ENCODE measurements at places on chromosomes 12 and 14.

GRCh38 chr14:26204728-26205479 is 392.9 kb downstream of the NOVA1 start:
- H3K27ac ChIP-seq: peak overlapping the region; percentile 17
- no peaks in the 10 kb centered on the region for H3K27me3 ChIP-seq
- H3K36me3 ChIP-seq: no peaks in the 10 kb centered on the region
- H3K4me1 ChIP-seq: no peaks in the 10 kb centered on the region
- peak; percentile 60 for DNase-seq

DNA sequence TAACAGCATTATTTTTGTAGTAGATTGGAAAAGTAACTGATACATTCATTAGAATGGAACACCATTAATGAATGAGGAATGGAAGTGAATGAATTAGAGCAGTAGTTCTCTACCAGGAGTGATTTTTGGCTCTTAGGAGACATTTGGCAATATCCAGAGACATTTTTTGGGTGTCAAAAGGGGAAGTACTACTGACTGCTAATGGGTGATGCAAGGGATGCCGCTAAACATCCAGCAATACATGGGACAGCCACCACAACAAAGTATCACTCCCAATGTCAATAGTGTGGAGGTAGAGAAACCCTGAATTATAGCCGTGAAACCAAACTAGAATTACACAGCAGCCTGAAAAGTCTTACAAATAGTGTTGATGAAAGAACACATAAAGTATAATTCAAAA is 1.5 kb downstream of the CHURC1 start:
- H3K27me3 ChIP-seq: no peaks in the 10 kb centered on the region
- no peak overlapping the region for H3K27ac ChIP-seq
- no peaks in the 10 kb centered on the region for H3K36me3 ChIP-seq
- H3K4me1 ChIP-seq: peaks cover 19% of the 10 kb centered on the region
- H3K4me3 ChIP-seq: no peak overlapping the region

DNA sequence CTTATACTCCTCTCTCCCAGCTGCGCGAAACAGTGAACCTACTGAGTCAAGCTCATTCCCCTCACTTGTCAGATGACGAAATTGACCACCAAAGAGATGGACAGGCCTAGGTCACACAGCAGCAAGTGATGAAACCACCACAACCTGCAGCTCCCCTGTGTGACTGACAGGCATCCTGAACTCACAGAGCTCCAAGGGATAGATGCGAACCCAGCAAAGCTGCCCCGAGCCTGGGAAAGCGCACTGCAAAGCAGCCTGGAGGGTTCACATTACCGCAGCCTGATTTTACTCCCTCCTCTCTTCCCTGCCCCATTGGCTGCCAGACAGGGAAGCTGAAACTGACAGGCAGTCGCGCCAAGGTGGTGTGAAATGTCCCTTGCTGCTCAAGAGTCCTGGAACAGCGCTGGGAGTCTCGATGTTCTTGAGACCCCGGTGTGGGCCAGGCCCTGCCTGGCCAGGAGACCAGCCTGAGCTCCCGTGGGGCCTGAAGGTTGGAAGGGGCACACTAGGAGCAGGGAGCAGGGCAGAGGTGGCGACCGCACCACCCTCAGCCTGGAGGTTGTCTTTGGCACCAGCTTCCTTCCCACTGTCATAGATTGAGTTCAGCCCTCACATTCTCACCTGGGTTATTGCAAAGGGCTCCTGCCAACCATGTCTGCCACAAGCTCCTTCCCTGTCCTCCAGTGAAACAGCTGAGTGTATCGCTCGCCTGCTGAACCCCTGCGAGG is 36.3 kb downstream of the SNRNP35 start:
- H3K4me1 ChIP-seq: no peaks in the 10 kb centered on the region
- no peaks in the 10 kb centered on the region for H3K27me3 ChIP-seq
- H3K27ac ChIP-seq: no peak overlapping the region
- H3K36me3 ChIP-seq: no peaks in the 10 kb centered on the region
- no peak for DNase-seq
- H3K4me3 ChIP-seq: no peak overlapping the region

- H3K4me1 ChIP-seq: no peaks in the 10 kb centered on the region
- no peak for DNase-seq
- no peak overlapping the region for H3K27ac ChIP-seq
- H3K27me3 ChIP-seq: no peaks in the 10 kb centered on the region
Observed at GRCh38 chr12:121196902-121197301, 13.0 kb upstream of the P2RX4 start.

DNA sequence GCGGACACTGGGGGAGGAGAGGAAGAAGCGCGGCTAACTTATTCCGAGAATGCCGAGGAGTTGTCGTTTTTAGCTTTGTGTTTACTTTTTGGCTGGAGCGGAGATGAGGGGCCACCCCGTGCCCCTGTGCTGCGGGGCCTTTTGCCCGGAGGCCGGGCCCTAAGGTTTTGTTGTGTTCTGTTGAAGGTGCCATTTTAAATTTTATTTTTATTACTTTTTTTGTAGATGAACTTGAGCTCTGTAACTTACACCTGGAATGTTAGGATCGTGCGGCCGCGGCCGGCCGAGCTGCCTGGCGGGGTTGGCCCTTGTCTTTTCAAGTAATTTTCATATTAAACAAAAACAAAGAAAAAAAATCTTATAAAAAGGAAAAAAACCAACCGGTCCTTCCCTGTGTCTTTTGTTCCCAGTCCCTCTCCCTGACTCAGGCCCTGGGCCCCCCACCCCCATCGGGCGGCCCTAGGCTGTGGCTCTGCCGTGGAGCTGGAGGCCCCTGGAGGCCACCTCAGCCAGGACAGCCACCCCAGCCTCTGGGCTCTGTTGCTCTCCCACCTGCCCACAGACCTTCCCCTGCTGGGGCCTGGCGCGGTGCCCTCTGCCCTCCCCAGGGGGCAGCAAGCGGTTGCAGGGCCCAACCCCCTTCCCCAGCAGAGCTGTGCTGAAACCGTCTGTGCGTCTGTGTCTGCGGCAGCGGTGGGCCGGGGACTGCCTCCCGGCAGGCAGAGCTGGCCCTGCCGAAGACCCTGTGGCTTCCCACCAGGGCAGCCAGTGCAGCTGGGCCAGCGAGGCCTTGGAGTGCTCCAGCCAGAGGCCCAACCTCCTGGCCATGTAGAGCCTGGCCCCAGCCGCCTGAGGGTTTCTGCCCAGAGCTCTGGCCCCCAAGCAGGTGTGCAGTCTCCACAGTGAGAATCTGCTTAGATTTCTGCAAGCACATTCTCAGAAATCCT is 4.0 kb upstream of the CRIP2 start:
- H3K4me1 ChIP-seq: peaks cover 38% of the 10 kb centered on the region
- no peaks in the 10 kb centered on the region for H3K36me3 ChIP-seq
- H3K4me3 ChIP-seq: no peak overlapping the region

DNA sequence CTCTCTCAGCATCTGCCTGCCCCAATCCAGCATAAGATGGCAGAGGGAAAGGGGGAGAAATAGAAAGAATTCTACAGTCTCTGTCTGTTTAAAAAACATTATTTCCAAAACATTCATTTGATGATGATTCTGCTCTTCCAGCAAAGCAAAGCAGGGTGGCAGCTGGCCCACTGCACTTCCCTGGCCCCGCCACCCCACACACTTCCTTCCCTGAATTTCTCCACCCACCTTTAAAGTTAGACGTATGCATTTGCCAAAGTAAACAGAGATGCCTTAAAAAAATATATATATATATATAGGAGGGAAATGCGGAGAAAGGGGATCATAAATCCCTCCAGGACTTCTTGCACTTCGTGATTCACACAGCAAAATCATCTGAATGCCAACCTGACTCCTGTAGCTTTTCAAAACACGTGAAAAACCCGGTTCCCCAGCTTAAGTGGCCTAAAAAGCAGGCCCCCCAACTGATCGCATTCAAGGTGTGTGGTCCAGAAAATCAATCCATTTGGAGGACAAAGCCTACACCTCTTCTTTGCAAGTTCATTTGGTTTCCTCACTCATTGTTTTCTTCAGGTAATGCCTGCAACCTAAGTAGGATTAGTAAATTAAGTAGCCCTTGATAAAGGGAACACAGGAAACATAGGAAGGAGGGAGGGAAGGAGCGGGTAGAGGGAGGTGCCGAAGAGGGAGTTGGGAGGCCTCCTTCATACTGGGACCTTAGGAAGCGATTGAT is 68.8 kb downstream of the LLPH start:
- no peak overlapping the region for H3K27ac ChIP-seq
- no peaks in the 10 kb centered on the region for H3K36me3 ChIP-seq
- DNase-seq: no peak
- H3K4me3 ChIP-seq: no peak overlapping the region
- H3K27me3 ChIP-seq: no peaks in the 10 kb centered on the region
- H3K4me1 ChIP-seq: no peaks in the 10 kb centered on the region

GRCh38 chr12:92854344-92854743 is 74.8 kb downstream of the EEA1 start:
- no peaks in the 10 kb centered on the region for H3K27me3 ChIP-seq
- no peak overlapping the region for H3K27ac ChIP-seq
- no peaks in the 10 kb centered on the region for H3K36me3 ChIP-seq
- no peaks in the 10 kb centered on the region for H3K4me1 ChIP-seq

GRCh38 chr14:35333797-35334743 is 41.9 kb downstream of the PSMA6 start:
- no peaks in the 10 kb centered on the region for H3K27me3 ChIP-seq
- H3K36me3 ChIP-seq: no peaks in the 10 kb centered on the region
- peaks cover 59% of the 10 kb centered on the region for H3K4me1 ChIP-seq
- no peak overlapping the region for H3K4me3 ChIP-seq

- no peaks in the 10 kb centered on the region for H3K27me3 ChIP-seq
- no peak for DNase-seq
- H3K27ac ChIP-seq: no peak overlapping the region
Observed at GRCh38 chr12:5817246-5817645, 127.8 kb downstream of the ANO2 start.

DNA sequence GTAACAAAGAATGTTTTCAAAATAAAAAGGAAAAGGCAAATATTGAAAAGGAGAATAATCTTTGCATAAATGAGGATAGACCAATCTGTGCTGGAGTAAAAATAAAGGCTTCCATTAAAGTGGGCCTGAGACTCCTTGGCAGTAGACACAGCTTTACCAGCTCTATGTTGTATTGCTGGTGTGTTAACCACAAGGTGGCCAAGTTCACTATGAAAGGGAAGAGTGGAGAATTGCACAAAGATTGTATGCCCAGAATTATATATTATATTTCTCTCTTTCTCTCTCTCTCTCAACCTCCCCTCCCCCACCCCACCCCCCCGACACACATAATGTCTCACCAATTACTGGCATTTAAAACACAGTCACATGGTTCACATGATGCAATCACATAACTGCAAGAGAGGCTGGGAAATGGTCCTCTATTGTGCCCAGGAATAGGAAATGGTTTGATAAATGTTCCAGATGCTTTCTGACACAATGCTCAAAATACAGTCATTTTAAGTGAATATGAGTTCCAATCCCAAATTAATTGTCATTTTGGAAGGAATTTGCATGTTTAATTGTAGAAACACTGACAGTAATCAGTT is 222.6 kb upstream of the SYT1 start:
- no peaks in the 10 kb centered on the region for H3K36me3 ChIP-seq
- H3K4me3 ChIP-seq: no peak overlapping the region
- H3K27me3 ChIP-seq: no peaks in the 10 kb centered on the region
- no peaks in the 10 kb centered on the region for H3K4me1 ChIP-seq

- no peaks in the 10 kb centered on the region for H3K27me3 ChIP-seq
- H3K27ac ChIP-seq: no peak overlapping the region
- DNase-seq: no peak
- no peaks in the 10 kb centered on the region for H3K4me1 ChIP-seq
Observed at GRCh38 chr12:104850781-104851180, 107.3 kb downstream of the SLC41A2 start.

GRCh38 chr12:79548610-79548924 is 142.2 kb downstream of the PAWR start:
- H3K36me3 ChIP-seq: no peaks in the 10 kb centered on the region
- no peak overlapping the region for H3K4me3 ChIP-seq
- no peak overlapping the region for H3K27ac ChIP-seq
- H3K4me1 ChIP-seq: peaks cover 5% of the 10 kb centered on the region

GRCh38 chr12:97500537-97500936 is 37.9 kb downstream of the RMST start:
- no peak for DNase-seq
- no peaks in the 10 kb centered on the region for H3K27me3 ChIP-seq
- no peaks in the 10 kb centered on the region for H3K4me1 ChIP-seq
- H3K27ac ChIP-seq: no peak overlapping the region
- no peaks in the 10 kb centered on the region for H3K36me3 ChIP-seq

DNA sequence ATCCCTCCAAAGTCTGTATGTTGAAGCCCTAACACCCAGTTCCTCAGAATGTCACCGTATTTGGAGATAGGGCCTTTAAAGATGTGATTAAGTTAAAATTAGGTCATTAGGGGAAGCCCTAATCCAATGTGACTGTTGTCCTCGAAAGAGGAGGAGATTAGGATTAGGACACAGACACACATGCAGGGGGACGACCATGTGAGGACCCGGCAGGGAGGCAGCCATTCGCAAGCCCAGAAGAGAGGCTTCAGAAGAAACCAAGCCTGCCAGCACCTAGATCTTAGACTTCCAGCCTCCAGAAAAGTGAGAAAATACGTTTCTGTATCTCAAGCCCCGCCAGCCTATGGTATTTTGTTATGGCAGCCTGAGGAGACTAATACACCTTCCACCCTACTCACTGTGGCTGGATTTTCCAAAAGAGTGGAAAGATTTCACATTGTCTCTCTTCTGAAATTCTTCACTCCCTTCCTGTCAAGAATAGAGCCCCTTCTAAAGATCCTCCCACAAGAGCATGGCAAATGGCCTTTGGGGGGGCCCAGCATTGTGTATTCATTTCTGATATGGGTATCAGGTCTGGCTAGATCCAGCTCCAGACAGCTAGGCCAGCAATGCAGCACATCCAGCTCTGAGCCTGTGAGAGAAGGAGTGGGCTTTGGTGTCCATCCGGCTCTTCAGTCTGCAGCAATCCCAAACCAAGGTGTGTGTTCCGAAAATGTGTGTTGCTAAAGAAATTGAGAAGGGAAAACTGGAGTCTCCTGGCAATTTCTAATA is 15.4 kb upstream of the UBC start:
- DNase-seq: no peak
- peaks cover 7% of the 10 kb centered on the region for H3K4me1 ChIP-seq
- H3K36me3 ChIP-seq: no peaks in the 10 kb centered on the region
- no peak overlapping the region for H3K27ac ChIP-seq
- H3K27me3 ChIP-seq: no peaks in the 10 kb centered on the region
- no peak overlapping the region for H3K4me3 ChIP-seq

DNA sequence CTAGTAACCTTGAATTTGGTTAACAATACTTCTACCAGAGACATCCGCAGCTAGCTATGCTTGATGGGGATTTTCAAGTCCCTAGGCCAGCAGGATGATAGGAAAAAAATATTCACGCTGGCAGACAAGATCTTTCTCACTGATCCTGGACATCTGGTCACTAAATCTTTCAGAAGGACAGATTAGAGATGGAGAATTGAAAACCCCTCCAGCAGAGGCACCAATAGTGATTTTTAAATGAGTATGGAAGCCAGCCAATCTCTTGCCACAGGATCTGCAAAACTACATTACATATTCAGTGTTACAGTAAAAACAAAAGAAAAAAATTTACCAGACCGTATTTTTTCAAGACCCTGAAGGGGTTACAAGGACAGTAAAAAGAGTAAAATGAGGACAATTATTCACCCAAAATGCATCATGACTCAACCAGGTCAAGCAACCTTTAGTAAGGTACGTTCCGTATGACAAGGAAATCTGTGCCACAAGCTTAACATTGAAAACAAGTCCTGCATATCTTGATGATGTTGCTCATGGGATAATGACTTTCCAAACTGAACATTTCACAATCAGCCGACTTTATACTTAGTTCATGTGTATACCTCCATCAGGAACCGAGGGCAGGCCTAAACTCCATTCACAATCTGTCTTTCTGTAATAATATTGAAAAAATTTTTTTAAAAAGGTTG is 239.5 kb downstream of the GXYLT1 start:
- no peaks in the 10 kb centered on the region for H3K4me1 ChIP-seq
- DNase-seq: no peak
- H3K36me3 ChIP-seq: no peaks in the 10 kb centered on the region
- no peaks in the 10 kb centered on the region for H3K27me3 ChIP-seq
- H3K4me3 ChIP-seq: no peak overlapping the region
- H3K27ac ChIP-seq: no peak overlapping the region
